ENCODE measurements at places on chromosomes 6 and 20.
A peak's percentile ranks its signal among the peaks of the same experiment; 100 is the strongest.

DNA sequence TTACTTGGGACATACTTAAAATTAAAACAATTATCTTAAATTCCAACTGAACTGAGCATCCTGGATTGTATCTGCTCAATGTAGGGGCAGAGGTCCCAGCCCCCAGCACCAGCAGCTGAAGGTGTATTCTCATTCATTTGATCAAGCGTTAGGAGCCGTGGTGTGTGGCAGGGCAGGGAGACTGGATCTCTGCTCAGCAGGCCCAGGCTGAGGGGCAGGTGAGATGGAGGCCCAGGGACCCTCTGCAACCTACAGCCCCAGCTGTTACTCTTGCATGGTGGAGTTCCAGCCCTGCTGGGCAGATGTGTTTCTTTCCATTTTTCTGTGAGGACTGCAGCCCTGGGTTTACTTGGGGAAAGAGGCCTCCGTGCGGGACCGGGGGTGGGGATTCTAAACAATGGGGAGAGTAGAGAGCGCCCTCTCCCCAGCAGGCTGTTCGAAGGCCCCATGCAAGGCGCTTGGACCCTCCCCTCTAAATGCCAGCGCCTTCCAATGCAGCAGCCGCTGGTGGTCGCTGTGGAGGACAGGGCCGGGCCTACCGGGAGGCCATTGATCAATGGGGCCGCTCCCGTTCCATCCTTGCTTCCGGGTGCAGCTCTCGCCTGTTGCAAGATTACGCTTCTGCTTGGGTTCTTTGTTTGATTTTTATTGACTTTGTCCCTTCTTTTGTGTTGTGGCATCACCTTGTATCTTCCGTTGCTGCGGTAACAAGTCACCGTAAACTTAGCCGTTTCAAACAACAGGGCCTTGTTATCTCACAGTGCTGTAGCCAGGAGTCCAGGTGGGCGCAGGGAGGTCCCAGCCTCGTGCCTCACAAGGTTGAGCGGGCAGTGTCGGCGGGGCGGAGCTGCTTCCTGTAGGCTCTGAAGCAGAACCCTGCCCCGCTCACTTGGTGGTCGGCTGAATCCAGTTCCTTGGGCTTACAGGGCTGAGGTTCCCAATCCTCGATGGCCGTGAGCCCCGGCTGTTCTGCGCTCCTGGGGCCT lies 134.8 kb upstream of the PHACTR3 start:
- no peak for DNase-seq

DNA sequence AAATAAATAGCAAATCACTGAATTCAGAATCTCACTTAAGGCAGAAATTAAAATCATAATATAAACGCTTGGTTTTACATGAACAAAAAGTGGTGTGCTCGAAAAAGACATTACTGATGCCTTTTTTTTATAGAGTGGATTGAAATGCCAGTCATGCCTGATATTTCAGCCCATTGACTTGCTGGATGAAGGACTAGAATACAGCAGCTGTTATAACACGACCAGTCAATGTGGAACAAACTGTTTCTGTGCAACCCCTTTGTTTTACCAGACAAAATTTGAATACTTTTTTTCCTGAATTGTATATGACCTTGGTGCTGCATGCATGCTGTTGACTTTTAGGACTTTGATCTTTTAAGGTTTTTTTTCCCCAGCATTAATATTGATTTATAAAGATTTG lies 150.0 kb downstream of the QKI start:
- no peak for DNase-seq

GRCh38 chr6:73579851-73580246 lies 59.0 kb upstream of the EEF1A1 start:
- no peak for DNase-seq

GRCh38 chr20:6715401-6715941 lies 52.0 kb upstream of the BMP2 start:
- no peak for DNase-seq

DNA sequence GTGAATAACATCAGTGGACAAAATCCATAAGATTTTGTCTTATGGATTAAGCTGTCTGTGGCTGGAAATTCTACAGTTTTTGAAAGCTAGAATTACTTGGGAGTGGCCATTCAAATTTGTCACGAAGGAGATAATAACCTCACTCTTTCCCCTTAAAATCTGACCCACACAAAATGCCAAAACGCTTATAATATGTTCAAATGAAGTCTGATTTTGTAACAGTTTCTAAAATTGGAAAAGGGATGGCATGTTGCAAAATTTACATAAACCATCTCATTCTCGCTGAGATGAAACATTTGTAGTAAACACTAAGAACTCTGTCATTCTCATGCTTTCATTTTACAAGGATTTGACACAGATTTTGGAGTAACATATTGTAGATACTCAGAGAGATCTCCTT lies 112.7 kb downstream of the GJA1 start:
- DNase-seq, result no peak

DNA sequence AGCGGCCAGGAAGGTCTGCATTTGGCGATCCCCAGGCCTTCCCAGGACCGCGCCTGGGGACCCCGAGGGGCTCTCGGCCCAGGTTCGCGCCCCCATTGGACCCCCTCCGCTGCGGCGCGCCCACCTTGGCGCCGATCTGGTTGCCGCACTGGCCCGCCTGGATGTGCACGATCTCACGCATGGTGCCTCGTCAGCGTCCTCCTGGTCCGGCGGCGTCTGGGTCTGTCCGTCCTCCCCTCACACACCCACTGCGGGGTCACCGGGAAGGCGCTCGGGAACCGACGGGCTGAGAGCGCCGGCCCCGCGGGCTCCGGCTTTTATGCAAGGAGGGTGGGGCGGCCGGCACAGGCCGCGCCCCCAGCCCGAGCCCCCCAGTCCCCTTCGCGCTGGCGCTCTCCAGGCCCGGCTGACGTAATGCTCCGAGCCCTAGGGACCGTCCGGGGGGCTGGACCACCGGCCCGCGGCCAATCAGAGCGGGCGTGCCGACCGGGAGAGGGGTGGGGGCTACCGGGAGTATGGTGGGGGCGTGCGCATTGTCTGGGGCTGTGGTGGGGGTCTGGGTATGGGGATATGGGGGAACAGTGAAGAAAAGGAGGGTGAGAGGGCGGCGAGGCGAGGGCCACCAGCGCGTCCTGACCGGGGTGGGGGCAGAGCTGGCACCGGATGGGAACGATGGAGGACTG lies at the start of gene TUBB2B:
TUBB2B (minus strand) TSS at position 291 of the 683 bp plus-strand sequence; CDS start at position 181, 110 bp downstream.
- DNase-seq, result no peak

DNA sequence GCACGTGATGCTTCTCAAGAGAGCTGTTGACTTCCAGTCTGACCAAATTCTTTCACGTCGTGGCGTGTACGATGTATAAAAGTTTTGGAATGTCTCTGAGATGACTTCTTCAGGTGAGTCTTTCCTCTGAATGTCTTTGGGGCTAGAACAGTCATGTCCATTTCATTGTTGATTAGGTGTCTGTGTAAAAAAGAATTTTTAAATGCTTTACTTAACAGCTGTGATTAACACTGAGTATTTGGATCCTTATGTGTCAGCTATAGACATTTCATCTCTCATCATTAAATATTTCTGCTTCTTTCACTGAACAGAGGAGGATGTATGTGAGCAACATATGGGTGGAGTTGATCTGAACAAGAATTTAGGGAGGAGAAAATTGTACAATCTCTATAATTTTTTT lies 29.3 kb upstream of the KIF13A start:
- no peak for DNase-seq

- no peak for DNase-seq
Measured at GRCh38 chr6:108002365-108003221, 44.6 kb upstream of the SEC63 start.

DNA sequence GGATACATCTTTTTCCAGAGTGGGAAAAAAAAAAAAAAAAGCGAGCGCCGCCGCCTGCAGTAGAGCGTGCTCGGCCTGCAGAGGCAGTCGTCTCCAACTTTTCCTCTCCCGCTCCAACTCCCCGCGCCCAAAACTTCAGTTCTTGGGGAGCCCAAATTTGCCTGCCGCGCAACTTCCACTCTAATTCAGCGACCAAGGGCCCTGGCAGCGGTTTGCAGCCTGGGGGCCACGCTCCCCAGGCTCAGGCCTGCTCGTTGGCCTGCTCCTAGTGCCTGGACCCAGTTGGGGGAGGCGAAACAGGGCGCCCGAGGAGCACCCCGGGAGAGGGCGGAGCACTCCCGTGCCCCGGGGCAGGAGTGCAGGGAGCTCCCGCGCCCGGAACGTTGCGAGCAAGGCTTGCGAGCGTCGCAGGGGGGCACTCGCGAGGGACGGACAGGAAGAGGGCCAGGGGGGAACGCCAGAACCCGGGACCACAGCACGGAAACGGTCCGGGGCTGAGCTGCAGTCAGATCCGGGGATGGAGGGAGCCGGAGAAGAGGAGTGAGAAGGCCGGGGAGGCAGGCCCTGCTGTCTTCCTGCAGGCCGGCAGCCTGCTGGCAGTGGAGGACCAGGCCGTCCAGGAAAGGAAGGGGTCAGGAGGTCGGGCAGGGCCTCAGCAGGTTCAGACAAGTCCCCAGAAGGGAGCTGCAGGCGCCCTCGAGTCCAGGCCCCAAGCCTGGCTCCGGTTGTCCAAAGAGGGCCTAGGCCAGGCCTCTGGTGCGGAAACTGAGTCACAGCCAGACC lies at the start of gene STX16:
STX16 (plus strand) TSS at position 508 of the 783 bp plus-strand sequence. CDS start 724 bp downstream, outside the sequence.
- DNase-seq, result peak; percentile 89

DNA sequence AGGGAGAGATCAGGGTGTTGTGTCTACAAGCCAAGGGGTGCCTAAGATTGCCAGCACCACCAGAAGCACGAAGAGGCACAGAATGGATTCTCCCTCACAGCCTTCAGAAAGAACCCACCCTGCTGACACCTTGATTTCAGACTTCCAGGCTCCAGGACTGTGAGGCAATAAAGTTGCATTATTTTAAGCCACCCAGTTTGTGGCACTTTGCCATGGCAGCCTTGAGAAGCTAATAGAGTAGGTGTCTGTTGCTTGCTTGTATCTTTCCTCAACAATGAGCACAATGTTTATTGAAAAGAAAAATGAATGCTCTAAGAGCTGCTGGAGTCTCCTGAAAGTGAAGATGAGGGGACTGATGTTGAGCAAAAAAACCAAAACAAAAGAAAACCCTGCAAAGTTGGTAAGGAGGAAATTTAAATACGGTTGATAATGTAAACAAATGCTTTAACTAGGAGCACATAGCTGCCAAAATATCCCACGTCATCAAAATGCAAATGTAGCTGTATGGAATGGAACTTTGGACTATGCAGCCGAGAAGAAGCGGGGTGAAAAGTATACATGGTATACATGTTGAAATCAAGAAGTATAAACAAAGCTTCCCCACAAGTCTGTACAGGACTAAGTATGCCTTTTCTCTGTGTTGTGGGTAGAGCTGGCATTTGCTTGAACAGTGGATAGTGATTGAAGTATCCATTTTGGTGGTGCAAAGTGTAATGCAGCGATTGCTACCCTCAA lies 8.0 kb downstream of the IL20RA start:
- no peak for DNase-seq

GRCh38 chr20:58852543-58853271 lies at the start of gene GNAS:
Gene GNAS (plus strand): TSS chr20:58852716.
- peak; percentile 41 for DNase-seq

GRCh38 chr6:14187406-14187805 lies 69.8 kb downstream of the CD83 start:
- no peak for DNase-seq

- no peak for DNase-seq
Measured at GRCh38 chr6:46367354-46368168, 123.7 kb downstream of the RCAN2 start.

GRCh38 chr6:46453216-46453615 lies 38.0 kb downstream of the RCAN2 start:
- no peak for DNase-seq

All from CD4-positive, alpha-beta T cell treated with Interleukin-15 for 4 hours (primary cell).